AG09309 (cell line): ENCODE measurements at places on chromosomes 12 and 14.

GRCh38 chr14:68497011-68497410 lies 295.9 kb downstream of the ZFP36L1 start:
- DNase-seq, result no peak

DNA sequence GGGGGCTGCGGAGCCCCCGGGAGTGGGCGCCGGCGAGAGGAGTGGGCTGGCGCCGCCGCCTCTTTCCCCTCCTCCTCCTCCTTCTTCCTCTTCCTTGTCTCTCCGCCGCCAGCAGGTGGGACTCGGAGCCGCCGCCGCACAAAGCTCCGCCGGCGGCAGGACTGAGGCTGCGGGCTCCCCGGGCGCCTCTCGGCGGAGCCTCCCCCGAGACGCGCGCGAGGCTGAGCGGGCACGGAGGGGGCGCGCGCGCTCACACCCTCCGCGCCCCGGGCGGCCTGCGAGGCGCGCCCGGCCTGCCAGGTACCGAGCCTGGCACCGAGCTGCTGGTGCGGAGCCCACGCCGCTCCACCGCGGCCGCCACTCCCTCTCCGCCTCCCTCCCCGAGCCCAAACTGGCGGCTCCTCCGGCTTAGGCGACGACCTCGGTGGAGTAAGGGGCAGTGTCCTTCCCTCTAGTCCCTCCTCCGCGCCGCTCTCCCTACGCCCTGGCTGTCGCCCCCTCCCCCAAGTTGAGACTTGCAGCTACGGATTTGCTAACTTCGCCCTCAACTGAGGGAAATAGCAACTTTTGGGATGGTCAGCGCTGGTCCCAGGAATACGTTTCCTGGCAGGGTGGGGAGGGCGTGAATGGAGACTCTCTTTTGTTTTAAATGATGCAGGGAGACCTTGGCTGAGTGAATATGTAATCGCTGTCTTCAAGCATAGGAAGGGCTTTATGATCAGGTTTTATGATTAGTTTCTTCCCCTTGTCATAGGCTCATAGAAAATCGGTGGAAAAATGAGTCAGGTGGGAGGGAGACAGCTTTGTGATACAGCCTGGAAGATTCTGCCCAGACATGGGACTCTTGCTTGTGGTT lies 199.5 kb upstream of the CAND1 start:
- DNase-seq, result no peak

- no peak for DNase-seq
Measured at GRCh38 chr12:113894697-113895096, 71.4 kb downstream of the RBM19 start.

DNA sequence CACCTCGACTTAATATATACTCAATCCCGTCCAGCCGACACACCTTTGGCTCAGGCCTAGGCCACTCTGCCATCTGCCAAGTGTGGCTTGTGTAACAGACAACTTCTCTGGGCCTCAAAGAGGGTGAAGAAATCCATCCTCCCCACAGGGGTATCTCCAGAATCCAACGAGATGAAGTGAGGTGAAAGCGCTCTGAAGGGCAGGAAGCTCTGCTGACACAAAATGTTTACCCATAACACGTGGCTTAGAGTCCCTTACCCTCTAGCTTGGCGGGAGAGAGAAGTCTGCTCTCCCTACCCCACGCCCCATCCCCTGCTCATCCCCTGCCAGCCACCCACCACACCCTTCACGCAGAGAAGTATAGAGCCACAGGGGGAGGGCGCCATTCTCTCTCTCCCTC lies 13.0 kb downstream of the ZBTB39 start:
- no peak for DNase-seq

DNA sequence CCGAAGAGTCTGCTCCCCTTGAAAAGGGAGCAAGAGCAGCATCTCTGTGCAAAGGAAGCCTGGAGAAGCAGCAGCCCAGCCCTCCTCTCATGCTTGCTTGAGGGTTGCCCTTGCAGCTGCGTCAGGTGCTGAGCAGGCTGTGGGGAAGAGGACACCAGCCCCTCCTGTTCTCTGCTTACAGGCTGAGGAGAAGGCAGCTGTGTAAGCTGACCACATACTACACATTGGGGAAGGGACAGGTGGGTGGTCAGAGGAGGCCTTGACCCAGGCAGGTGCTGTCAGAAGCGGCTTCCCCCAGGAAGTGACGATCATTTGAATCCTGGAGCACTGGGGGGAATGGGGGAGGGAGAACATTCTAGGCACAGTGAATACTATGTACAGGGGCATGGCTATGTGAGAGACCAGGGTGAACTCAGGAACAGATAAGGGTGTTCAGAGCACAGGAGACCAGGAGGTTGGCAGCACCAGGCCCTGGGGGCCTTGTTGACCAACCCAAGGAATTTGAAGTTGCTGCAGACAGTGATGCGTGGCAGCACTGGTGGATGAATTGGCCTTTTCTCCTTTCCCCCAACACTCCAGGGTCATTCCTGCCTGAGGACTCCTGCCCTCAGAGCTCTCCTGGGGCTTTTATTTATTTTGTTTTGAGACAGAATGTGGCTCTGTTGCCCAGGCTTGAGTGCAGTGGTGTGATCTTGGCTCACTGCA lies 2.7 kb upstream of the KLC1 start:
- no peak for DNase-seq

- DNase-seq, result no peak
Measured at GRCh38 chr14:37384870-37385596, 187.3 kb downstream of the MIPOL1 start.

GRCh38 chr12:71536279-71536938 lies 96.8 kb downstream of the LGR5 start:
- DNase-seq, result no peak

DNA sequence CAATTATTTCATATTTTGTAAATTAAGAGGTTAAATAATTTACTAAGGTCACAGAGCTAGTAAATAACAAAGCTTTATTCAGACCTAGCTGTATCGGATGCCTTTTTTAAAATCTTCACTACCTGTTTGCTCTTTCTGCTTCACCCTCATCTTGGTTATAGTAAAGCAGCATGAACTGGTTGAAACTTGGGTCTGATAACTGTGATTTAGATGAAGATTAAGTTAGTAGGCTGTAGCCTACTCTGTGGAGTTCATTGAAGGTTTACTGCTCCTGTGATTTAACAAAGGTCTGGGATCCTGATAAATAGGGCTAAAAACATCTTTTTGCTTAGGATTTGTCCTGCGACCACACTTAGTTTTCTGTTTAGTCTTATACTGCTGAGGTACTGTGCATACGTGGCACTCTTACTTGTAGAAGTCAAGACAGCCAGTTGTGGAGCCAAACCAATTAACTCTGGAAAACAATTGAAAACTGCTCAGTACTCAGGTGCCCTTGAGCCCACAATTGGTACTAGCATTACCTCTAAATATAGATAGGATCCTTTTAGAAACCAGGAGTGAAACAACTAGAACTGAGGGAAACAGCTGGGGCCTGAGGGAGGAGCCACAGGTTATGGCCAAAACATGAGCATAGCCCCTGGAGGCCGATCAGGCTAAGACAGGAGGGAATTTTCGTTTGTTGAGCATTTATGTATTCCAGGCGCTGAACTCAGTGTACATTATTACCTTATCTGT lies 2.3 kb downstream of the SPATS2 start:
- DNase-seq, result no peak

DNA sequence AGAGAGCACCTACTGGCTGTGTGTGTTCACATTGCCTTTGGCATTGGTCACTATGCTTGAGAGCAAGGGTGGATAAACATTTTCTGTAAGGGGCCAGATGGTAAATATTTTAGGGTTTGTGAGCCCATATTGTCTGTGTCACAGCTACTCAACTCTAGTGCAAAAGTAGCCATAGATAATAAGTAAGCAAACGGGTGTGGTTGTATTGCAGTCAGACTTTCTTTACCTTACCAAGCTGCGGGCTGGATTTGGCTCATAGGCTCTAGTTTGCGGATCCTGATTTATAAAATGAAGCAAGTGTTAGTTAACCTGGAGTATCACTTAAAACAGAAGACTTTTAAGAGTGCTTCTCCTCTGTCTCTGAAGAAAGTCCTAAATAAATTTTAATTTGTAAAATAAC lies 169.0 kb downstream of the KICS2 start:
- no peak for DNase-seq

- no peak for DNase-seq
Measured at GRCh38 chr12:8823565-8824300, 1.3 kb downstream of the A2ML1 start.

DNA sequence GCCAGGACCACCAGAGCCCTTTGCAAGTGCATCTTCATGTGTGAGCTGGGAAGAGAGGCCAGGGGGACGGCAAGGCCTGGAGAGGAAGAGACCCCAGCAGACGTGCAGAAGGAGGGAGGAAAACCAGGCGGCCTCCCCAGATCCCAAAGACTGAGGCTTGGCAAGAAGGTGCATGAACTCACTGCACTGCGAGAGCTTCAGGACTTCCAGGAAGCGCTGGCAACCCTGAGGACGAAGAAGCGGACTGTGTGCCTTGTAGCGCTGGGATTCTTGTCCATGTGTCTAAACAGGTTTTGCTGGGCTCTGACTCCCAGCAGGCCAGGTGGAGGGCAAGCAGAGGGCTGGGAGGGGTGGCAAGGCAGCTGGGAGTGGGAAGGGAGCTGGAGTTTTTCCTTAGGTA lies 939 bp downstream of the TGFB3 start:
- no peak for DNase-seq

DNA sequence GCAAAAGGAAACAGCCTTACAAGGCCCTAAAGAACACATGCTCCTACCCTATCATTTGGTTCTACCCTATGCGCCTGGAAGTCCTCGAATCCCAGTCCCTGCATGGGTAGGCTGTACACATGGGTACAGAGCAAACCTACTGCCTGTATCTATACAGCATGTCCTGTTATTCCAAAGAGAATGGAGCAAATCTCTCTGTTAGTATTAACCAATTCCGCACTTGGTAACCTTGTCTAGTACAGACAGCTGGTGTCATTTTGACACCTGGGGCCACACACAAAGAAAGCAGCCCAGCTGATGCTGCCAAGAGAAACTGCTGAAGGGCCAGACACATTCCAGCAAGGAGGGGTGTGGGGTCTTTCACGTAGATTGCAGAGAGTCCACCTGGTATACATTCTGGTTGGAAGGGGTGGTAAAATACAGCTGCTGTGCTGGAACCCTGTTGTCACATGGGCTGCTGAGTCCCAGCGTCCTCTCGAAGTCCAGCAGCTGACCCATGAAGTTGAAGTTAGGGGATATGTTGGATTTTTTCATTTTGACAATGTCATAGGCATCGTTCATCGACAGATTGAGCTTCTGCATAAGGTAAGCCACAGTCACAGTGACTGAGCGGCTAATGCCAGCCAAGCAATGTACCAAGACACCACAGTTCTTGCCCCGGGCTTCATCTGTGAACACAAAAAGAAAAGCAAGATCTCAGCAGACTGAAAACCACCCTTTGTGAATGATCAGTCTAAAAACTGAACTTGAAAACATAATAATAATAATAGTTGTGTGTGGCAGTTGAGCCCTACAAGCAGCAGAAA lies 3.2 kb downstream of the DUSP6 start:
- no peak for DNase-seq

DNA sequence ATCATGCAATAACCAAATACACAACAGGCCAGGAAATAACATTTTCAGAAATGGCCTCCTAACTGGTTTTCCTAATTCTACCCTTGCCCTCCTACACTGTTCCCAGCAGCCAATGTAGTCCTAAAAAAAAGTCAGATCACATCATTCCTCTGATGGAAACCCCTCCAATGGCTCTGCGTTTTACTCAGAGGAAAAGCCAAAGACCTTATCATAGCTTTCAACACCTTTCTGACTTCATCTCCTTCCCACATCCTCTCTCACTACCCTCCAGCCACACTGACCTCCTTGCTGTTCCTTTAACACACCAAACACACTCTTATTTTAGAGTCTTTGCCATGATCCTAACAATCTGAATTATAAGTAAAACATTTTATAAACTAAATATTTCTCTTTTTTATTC lies 1.1 kb downstream of the MED6 start:
- no peak for DNase-seq

DNA sequence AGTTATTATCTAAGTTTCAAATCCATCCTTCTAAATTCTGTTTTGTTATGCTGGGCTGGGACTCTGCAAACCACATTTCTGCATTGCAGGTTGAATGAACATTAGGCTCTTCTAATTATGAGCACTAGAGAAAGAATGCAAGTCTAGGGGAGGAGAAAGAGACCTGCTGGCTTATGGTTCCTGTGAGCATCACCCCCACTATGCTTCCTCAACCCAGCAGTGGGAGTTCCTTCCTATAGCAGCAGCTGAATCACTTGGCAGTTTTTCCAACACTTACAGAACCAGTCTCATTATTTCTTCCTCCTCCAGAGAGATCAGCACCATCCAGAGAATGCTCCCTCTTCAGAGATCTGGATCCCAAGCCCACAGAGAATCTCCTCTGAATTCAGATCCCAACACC lies 297.7 kb upstream of the CLEC14A start:
- DNase-seq, result peak; percentile 84

GRCh38 chr12:8709124-8709830 lies 11.5 kb downstream of the RIMKLB start:
- no peak for DNase-seq

DNA sequence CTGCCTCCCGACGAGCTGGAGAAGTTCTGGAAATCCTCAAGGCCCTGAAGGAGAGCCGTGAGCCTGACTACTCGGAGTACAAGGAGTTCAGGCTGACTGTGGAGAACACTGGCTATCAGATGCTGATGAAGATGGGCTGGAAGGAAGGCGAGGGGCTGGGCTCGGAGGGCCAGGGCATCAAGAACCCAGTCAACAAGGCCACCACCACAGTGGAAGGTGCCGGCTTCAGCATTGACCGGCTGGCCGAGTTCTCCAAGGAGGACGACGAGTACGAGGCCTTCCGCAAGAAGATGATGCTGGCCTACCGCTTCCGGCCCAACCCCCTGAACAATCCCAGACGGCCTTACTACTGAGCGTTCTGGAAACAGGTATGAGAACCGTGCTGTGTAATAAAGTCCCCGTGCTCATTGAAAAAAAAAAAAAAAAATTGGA lies 366.1 kb upstream of the ATXN7L3B start:
- DNase-seq, result no peak

DNA sequence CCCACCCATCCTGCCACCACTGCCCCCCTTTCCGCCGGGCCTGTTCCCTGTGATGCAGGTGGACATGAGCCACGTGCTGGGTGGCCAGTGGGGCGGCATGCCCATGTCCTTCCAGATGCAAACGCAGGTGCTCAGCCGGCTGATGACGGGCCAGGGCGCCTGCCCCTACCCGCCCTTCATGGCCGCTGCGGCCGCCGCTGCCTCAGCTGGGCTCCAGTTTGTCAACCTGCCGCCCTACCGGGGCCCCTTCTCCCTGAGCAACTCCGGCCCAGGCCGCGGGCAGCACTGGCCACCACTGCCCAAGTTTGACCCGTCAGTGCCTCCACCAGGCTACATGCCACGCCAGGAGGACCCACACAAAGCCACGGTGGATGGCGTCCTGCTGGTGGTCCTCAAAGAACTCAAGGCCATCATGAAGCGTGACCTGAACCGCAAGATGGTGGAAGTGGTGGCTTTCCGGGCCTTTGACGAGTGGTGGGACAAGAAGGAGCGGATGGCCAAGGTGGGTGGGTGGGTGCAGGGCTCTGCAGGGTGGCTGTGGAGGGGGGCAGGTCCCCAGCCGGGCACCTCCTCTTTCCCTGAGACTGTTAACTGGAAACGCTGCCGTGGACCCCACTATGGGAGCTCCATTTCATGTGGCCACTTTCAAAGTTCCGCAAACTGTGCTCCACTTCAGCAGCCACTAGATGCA lies 10.8 kb downstream of the SETD1B start:
- no peak for DNase-seq
